ENCODE measurements at places on chromosomes 1 and 21.
A peak's percentile ranks its signal among the peaks of the same experiment; 100 is the strongest.

DNA sequence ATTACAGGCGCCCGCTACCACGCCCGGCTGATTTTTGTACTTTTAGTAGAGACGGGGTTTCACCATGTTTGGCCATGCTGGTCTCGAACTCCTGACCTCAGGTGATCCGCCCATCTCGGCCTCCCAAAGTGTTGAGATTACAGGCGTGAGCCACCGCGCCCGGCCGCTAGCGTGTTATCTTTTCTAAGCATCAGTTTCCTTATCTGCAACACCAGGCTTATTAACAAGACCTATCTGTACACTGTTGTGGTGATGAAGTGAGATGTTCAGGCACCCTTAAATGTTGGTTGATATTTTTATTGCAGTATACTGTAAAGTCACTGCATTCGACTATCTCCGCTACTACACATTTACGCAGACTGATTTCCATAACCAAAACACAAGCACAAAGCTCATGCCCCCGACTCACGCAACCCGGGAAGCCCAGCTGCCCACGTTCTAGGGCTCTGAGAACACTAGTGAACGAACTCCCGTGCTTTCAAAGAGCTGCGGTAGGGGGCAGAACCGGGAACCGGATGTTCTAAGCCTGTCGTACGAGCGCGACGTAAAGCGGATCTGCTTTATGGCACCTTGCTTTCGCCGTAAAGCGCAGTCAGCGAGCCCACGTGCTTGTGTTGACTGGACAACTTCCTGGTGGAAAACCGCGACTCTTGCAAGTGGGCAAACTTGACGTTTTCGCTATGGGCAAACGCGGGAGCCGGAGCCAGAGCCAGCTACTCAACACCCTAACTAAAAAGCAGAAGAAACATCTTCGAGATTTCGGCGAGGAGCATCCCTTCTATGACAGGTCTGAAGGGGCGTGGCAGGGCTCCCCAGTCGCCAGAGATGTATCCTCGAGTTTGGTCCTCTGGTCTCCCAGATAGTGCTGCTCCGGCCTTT lies at the start of gene UTP25:
TSS of gene UTP25 (plus strand) at position 589 of the 879 bp plus-strand sequence. CDS start at position 681, 92 bp downstream.
- peak; percentile 90 for DNase-seq

- DNase-seq = no peak
Measured at GRCh38 chr1:20137055-20137454, 2.1 kb upstream of the PLA2G2F start.

- DNase-seq = no peak
Measured at GRCh38 chr1:30715216-30715615, 8.2 kb downstream of the MATN1 start.

GRCh38 chr1:220770245-220770913 lies 16.3 kb upstream of the MTARC1 start:
- DNase-seq = no peak

GRCh38 chr1:92736395-92736794 lies 48.5 kb downstream of the EVI5 start:
- no peak for DNase-seq

DNA sequence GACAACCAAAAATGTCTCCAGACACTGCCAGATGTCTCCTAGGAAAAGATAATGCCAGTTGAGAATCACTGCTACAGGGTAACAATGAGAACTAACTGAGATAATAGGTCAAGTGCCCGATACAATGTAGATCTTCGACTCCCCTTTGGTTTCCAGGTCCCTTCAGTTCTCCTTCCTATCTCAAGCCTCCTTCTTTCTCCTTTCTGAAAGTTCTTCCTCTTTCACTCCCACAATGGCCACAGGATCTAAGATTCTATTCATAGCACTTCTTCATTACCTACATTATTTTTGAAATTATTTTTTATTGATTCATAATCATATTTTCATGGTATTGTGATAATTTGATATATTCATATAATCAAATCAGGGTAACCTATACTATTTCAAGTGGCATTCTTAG lies 6.3 kb downstream of the PFDN2 start:
- no peak for DNase-seq

GRCh38 chr1:30607723-30608122 lies 115.7 kb downstream of the MATN1 start:
- DNase-seq = no peak

DNA sequence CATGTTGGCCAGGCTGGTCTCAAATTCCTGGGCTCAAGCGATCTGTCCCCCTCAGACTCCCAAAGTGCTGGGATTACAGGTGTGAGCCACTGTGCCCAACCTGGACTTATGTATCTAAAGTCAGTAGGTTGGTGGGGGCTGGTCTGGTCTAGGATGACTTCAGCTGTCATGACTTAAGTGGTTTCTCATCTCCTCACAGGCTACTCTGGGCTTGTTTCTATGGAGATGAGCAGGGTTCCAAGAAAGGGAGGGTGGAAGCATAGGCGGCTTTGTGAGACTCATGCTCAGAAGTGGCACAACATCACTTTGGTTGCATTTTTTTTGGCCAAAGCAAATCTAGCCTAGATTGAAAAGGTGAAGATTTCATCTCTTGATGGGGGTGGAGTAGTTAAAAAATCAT lies 115.9 kb upstream of the IVNS1ABP start:
- no peak for DNase-seq

DNA sequence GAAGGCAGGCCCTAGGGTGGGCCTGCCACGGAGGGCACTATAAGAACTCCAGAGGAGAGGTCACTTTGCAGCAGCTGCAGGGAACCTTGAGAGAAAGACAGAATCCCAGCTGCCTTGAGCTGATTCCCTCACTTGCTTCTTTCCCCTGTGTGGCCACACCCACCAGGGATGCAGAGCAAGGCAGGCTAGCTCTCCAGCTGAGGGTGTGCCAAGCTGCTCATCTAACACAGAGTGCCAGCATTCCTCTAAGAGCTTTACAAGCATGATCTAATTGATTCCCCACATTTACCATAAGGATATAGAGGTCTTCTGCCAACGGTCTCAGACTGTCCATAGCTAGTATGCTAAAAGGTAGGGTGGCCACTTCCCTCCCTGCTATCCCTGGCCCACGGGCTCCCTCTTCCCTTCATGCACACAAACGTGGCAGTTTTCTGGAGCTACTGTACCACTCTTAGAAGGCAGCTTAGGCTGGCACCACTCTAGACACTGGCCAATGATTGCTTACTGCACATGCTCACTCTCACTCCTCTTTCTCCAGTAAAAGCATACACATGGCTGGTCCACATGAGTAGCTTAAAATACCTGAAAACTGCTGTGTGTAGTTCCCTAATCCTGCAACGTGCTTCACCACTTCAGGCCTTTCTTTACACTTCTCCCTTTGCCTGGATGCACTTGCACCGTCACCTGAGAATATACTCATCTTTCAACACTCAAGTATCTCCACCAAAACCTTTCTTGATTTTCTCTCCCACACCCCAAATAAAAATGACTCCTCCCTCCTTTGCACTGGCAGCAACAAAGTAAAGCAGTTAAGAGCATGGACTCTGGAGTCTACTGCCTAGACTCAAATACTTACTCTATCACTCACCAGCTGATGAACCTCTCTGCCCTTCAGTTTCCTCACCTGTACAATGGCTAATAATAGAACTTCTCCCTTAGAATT lies 57.7 kb downstream of the DMAP1 start:
- peak; percentile 39 for DNase-seq

GRCh38 chr1:19156676-19157075 lies 53.4 kb downstream of the UBR4 start:
- peak; percentile 10 for DNase-seq

DNA sequence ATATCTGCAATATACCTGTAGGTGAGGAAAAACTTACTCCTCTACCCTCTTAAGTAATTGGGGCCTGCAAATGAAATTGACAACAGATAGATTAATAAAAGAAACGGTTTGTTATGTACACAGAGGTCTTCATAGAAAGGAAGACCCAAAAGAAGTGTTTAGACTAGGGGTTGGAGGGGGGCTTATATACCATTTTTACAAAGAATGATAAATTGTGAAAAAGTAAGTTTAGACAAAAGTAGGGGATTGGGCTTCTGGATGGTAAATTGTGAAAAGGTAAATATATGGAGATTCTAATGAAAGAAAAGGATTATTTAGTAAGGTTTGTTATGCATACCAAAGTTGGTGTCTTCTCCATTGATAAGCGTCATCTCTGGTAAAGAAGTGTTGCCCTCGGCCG lies 73.2 kb upstream of the KIAA1614 start:
- no peak for DNase-seq

- peak; percentile 27 for DNase-seq
Measured at GRCh38 chr1:210132582-210132981, 100.0 kb upstream of the SERTAD4 start.

GRCh38 chr1:199057322-199057721 lies 418.5 kb downstream of the PTPRC start:
- DNase-seq = no peak
